ENCODE measurements at places on chromosomes 13 and 19.

DNA sequence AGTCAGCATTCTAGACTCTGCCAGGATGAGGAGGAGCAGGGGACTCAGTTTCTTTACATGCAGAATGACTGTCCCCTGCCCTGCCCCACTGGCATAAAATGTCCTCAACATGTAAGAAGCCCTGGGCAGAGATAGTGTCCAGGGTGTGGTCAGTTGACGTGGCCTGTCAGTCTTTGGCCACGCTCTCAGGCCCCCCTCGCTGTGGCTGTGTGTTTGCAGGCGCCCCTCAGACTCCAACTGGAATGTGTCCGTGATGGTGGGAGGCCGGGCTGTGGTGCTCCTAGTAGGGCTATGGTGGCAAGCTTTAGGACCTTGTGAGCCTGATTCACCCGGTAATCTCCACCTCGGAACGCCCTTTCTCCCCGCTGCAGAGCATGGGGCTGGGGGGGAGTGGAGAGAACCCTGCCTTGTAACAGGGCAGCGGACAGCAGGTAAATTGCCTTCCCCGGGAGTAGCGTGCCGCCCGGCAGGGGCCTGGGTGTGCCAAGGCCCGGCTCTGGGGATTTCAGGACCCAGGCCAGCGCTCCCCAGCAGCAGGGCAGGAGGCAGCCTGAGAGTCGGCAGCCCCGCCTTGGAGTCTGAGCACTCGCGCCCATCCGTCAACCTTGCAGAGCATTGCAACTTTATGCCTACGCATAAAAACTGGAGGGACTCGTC is 62.3 kb downstream of the CHST8 start:
- no peak for DNase-seq

DNA sequence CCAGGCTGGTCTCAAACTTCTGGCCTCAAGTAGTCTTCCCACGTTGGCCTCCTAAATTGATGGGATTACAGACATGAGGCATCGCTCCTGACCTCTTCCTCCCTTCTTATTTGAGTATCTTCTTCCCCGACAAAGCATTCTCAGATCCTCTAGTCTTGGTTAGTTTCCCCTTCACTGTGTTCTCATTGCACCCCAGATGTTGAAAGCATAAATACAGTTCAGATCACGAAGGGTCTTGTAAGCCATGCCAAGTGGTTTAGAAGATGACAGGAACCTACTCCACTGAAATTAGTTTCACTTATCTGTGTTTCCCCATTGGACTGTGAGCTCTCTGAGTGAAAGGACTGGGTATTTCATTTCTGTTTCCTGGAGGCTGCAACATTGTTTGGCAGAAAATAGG is 100.7 kb downstream of the DGKH start:
- DNase-seq = no peak

GRCh38 chr13:110726726-110727125 is 13.2 kb downstream of the ING1 start:
- peak; percentile 53 for DNase-seq

DNA sequence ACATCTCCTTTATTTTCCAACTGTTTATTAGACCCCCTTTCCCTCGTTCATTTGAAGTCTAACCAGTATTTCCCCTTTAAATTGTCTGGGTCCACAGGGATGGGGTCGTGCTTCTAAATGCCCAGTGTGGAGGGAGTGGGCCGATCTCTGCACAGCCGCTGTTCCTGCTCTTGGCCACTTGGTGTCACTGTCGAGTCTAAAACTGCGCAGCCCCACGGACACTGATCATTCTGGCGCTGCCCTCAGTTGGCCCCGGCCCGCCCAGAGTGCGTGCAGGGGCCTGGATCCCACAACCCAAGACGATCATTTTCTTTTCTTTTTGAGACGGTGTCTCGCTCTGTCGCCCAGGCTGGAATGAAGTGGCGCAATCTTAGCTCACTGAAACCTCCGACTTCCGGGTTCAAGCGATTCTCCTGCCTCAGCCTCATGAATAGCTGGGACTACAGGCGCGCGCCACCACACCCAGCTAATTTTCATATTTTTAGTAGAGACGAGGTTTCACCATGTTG is 12.0 kb downstream of the WDR88 start:
- peak; percentile 38 for DNase-seq

- DNase-seq = no peak
Observed at GRCh38 chr13:85808811-85809210, 9.6 kb upstream of the SLITRK6 start.

- no peak for DNase-seq
Observed at GRCh38 chr19:23547816-23548430, 139.1 kb downstream of the ZNF675 start.

All from activated CD4-positive, alpha-beta T cell treated with anti-CD3 and anti-CD28 coated beads for 24 hours (primary cell).